ENCODE measurements at places on chromosomes 13 and 19. TPM values are rescaled to one million over a fixed set of nuclear protein-coding genes. Genes with fewer than 3 reads are reported as not detected.

The WDR88 gene
- total RNA-seq, result not detected

The SERP2 gene
- total RNA-seq, result 4.1 TPM

The EGLN2 gene
- 112 TPM for total RNA-seq

The APLP1 gene
- 13.8 TPM for total RNA-seq

Measured in hair follicle dermal papilla cell (primary cell).